ENCODE measurements at places on chromosomes 5 and 9.
A peak's percentile ranks its signal among the peaks of the same experiment; 100 is the strongest.

- no peak for DNase-seq
Observed at GRCh38 chr5:129445379-129445778, 14.7 kb upstream of the ADAMTS19 start.

DNA sequence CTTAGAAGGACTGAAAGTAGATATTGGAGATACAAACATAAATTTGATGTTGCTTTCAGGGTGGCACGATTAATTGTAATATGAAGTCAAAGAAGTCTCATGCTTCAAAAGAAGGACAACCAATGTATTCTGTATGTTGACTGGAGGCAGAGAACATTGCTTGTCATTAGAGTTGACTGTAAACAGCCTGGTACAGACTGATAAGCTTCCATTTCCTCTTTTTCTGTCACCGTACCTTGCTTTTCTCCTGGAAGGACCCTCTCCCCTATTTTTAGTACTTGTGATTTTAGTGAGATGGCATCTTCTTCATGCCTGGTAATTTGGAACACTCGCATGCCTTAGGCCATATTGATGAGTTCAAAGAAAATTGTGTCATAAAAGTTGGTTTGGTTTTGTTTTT is 809.4 kb downstream of the PRELID2 start:
- DNase-seq: no peak

GRCh38 chr5:61916621-61917620 is 389.1 kb upstream of the KIF2A start:
- DNase-seq: no peak

DNA sequence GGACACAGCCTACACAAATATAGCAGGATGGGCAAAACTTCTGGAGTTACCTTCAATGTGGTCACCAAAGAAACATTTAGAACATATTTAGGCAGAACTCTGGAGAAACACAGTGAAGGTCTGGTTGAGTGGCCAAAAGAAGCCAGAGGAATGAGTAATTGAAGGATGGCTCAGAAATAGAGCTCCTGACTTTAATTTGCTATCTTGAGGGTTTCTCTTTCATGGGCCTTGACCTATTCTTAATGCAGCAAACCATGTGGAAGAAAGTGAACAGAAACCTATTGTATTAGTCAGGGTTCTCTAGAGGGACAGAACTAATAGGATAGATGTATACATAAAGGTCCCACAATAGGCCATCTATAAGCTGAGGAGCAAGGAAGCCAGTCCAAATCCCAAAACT is 650.5 kb downstream of the ACTL7B start:
- DNase-seq: no peak

- no peak for DNase-seq
Observed at GRCh38 chr5:14574891-14575508, 6.6 kb upstream of the OTULINL start.

GRCh38 chr5:14834584-14835550 is 36.7 kb downstream of the ANKH start:
- no peak for DNase-seq

GRCh38 chr5:40985501-40985900 is 76.2 kb downstream of the C7 start:
- no peak for DNase-seq

- no peak for DNase-seq
Observed at GRCh38 chr5:133877351-133878235, 90.8 kb downstream of the C5orf15 start.

DNA sequence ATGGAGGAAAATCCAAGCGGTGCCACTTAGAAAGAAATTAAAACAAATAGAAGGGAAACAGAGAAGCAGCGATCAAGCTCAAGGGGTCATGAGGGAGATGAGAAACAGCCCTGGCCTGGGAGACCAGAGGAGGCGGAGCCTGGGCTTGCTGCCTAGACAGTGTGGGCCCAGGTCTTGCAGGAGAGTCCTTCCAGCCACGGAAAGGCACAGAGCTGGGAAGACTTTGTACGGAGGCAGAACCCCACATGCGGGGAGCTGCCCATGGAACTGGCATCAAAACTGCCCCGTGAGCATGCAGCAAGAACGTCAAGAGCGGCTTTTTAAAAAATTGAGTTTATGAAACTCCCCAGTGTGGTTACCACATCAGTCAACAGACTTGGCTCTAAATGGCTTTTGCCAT is 119.4 kb downstream of the IRX1 start:
- DNase-seq: no peak

DNA sequence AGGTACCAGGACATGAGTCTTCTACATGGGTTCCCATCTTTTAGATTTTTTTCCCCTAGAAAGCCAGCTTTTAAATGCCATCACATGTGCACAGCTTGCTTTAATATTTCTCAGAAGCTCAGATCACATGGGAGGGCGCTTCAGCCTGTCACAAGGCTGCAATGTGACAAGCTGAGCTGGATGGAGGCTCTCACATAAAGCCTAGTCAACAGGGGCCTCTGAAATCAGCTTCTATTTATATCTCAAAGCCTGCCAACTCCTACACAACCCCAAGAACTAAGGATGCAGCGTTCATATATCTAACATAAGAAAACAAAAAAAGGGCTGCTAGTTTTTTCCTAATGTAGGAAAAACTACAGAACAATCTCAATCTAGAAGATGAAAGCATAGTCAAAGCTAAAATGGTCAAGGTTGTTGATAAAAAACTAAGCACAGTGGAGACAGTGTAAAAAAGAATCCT is 2.3 kb downstream of the ZFAND5 start:
- peak; percentile 73 for DNase-seq

DNA sequence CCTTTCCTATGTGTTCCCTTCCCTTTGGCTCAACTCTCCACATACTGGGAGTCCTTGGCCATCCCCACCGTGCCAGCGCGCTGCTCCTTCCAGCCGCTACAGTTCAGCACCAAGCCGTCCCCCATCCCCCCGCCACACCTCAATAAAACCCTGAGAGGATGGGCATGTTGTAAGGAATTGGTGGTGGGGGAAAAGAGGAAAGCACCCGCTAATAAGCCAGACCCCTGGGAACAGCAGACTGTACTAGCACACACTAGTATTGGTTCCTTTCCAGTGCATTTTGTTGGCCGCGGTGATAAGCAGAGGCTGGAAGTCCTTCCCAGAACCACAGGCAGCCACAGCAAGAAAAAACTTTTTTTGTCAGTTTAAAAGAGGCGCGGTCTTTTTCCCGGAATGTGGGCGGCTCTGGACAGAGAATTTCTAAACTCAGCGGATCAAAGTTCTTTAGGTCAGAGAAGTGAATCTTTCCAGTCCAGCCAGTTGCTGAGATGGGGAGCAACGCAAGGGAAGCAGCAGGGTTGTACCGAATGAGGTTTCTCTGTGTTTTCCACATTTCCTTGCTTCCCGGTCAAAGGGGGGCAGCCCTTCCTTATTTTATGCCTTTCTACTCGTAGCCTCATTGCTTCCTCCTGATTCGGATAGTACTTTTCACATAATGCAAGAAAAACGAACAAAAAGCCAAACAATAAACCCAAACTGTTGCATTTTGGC is 2.1 kb downstream of the CHSY3 start:
- no peak for DNase-seq

DNA sequence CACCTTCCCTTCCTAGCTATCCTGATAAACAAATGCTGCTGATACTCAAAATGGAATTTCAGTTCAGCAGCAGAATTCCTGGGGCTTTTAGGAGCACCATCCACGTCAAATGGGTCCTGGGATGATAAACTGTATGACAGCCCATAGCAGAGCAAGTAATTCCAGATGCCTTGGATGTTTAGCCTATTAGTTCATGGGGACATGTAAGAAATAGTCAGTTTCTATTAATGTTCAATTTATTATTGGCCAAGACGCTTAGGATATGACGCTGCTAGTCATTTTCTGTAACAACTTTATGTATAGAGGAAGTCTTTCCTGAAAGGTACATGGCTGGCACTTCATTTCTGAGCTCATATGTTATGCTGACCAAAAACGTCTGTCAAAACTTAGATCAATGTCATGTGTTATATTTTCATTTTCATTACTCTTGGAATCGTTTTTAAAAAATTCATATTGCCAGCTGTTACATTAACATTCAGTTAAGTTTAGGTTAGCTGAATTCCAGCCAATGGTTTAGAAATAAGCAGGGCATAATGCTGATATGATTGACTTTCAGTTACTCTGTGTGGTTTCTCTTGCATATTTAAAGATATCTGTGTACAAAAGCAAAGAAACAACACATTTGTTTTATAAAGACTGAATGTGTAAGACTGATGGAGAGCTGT is 243.8 kb downstream of the CSNK1G3 start:
- DNase-seq: no peak

DNA sequence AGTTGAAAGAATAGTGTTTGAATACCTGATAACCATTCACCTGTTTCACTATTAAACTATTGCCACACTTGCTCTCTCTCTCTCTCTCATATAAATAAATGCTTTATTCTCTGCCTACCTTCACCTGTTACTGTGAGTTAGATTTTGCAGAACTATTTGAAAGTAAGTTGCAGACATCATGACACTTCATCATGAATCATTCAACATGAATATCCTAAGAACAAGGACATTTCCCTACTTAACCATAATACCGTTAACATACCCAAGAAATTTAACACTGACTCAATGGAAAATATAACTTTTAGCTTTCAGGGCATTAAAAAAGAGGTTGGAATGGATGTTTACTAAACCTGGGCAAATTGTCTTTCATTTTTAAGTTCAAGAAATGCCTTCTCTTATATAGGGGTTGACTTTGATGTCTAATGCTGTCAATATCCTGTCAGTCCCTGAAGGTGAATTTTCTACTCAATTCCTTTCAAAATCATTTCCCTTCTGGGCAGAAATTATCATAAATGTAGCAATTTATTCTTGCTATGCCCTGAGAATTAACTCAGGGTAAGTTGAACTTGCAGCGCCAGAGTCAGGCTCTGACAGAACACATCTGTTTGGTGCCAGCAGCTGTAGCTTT is 582.6 kb upstream of the TLE4 start:
- no peak for DNase-seq

DNA sequence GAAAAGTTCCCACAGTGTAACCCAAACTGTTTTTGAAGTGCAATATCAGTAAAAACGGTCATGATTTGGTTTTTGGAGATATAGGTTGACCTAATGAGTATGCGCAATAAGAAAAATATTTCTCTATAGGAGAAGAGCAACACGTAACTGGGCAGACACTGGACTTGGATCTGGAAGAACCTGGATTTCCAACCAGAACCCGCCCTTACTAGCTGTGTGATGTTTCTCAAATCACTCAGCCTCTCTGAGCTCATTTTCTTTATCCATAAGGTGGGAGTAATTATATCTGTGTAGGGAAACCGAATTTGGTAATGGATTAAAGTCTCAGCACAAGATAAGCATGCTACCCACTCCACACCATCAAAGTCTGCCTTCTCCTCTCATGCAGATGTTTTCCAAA is 169.1 kb downstream of the COL23A1 start:
- no peak for DNase-seq

GRCh38 chr9:108609227-108609896 is 246.4 kb downstream of the ACTL7B start:
- DNase-seq: no peak

DNA sequence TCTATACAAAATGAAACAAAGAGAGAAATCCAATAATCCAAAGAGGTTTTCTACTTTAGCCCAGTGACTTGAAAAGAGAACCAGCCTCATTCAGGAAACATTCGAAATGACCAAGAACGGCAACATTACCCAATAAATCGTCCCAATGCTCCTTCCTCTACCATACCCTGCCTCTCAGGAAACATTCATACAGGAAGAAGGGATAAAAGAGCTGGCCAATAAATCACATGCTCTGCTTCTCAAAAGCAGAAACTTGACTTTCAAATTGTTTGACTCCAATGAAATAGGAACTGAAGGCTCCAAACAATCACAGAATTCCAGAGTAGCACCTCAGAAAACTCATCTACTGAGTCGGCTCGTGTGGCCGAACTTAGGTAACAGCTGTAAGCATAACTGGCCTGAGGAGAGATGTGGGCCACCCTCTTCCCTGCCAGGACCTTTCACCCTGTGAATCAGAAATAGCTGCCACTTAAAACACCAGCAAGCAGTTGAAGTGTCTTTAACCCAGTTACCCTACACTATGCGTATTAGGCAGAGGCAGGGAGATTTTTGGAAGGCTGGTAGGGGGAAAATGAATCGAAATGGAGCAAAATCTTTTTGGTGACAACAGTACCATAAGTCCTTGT is 14.6 kb downstream of the ARL15 start:
- no peak for DNase-seq

GRCh38 chr5:23208959-23209431 is 298.4 kb upstream of the PRDM9 start:
- peak; percentile 5 for DNase-seq

DNA sequence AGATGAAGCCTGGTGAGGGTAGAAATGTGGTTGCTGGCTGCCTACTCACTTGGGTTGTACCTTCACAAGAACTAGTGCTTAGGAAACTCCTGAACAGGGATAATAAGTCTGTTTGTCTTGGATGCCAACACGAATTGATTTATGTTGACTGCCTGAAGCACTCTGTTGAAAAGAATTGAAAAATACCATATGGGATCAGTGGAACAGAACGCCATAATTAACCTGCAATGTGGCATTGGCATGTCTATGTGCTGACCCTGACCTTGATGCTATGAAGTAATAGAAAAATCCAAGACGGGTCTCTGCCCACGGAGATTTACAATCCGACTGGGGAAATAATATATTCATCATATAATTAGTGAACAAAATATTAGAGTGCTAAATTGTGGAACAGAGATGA is 10.5 kb downstream of the LIX1 start:
- no peak for DNase-seq

- DNase-seq: no peak
Observed at GRCh38 chr5:177600508-177601018, 631 bp downstream of the B4GALT7 start.

DNA sequence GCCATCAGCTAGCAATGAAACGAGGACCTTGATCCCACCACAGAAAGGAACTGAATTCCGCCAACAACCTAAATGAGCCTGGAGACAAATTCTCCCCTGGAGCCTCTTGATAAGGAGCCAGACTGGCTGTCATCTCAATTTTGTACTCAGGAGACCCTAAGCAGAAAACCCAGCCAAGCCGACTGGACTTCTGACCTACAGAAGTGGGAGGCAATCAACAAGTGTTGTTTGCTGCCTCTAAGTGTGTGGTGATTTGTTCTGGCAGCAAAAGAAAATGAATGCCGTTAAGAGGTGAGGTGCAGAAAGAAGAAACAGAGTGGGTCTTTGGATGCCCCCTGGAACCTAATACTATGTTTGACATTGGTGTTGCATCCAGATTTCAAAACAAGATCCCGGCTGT is 72.7 kb upstream of the SPATA31E1 start:
- DNase-seq: no peak

GRCh38 chr9:121839726-121840500 is 188.5 kb downstream of the DAB2IP start:
- DNase-seq: no peak

DNA sequence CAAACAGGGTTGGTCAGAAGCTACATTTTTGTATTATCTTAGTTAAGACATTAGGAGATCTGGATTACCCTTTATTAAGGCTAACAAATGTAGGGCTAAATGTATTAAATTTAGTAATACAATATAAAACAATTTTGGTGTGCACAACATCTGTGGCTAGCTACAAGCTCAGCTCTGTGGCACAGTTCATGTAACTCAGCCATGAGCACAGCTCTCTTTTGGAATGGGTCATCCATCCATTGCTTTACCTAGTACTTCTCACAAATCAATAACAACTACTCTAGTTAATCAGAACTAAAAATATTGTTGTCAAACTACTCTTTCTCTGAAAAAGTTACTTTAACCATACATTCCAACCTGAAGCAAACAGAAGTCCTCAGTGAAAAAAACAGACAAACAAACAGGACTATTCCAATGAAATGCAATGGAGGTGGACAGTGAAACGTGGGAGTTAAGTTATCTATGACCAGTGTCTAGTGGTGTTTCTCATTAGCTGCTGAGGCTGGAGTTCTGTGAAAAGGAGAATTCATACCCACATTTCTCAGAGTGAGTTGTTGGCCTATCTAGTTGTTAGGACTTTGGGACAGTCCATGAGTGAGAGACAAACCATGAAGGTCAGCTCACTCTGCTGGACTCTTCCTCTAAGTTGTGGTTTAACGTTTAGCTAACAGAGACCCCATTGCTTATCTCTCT is 55.1 kb downstream of the PIP5K1B start:
- no peak for DNase-seq

Data from hematopoietic multipotent progenitor cell treated with erythropoietin and hydrocortisone succinate and interleukin-3 and kit ligand, for 15 days (in vitro differentiated cells).